Right ventricle myocardium inferior (tissue), 1 donor: ENCODE measurements at places on chromosomes 13 and 19.

DNA sequence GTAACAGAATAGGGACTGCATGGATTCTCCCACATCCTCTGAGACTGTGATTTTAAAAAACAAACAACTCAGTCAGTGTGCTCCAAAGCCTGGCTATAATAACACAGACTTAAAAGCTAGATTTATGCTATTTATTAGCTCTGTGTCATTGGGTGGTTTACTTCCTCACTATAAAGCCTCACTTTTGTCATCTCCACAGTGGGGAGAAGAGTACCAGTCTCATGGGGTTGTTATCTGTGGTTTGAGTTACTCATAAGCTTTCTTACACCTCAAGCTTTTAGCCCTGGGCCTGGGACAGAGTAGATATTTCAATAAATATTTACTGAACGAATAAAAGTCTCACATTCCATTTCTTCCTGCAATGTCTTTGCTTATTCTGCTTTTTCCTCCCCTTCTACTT lies 5.3 kb downstream of the RNASEH2B start:
- DNase-seq, result no peak

- no peak for DNase-seq
Measured at GRCh38 chr19:55015126-55015525, 22.9 kb downstream of the GP6 start.

GRCh38 chr13:30345426-30346100 lies 38.2 kb upstream of the KATNAL1 start:
- DNase-seq, result no peak

DNA sequence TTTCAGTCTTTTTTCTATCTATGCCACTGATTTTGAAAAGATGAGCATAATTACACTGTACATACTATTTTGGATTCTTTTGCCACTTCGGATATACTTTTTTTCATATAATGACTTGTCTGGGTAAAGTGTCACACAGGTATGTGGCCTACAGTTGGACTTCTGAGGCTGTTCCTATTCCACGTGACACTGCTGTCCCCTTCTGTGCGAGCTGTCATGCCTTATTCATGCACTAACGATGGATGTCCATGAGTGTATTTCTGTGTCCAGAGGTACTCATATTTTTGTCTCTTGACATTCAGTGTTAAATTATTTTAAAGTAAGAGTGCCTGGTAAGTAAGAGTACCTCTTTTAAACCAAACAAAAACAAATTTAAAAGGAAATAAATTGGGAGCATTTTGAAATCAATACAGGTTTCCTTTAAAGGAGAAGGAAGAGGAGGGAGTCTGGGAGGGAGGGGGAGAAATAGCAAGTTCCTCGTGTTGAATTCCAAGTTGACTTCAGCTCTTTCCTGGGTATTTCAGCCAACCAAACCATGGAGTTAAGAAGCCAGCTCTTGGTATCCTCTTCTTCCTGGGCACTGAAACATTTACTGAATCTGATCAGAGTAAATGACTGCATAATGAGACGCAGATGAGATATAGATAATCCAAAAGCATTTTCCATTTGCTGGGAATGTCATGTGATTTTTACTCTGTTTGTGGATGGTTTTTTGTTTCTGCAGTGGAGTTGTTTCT lies 61.3 kb downstream of the TNFRSF19 start:
- no peak for DNase-seq

DNA sequence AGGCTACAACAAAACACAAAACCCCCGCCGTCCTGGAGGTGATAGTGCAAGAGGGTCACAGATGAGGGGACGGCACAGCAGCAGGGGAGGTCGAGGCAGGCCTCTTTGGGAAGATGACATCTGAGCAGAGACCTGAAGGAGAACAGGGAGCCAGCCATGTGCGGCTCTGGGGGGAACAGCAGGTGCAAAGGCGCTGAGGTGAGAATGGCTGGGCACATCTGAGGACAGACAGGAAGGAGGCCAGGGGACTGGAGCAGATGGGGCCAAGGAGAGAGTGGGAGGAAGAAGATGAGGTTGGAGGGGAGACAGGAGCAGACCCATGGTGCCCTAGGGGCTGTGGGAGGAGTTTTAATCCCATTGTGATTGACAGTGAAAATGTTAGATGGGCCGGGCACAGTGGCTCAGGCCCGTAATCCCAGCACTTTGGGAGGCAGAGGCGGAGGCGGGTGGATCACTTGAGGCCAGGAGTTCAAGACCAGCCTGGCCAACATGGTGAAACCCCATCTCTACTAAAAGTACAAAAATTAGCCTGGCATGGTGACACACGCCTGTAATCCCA lies 1.8 kb upstream of the CKM start:
- peak; percentile 33 for DNase-seq

DNA sequence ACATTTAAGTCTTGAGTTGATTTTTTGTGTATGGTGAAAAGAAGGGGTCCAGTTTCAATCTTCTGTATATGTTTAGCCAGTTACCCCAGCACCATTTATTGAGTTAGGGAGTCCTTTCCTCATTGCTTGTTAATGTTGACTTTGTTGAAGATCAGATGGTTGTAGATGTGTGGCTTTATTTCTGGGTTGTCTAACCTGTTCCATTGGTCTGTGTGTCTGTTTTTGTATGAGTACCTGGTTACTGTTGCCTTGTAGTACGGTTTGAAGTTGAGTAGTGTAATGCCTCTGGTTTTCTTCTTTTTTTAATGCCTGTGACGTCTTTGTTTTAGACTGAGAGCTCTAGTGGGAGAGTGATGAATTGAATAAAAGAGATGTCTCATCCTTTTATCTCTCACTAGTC lies 83.2 kb downstream of the NBEA start:
- DNase-seq, result no peak

GRCh38 chr13:37995092-37995491 lies 125.5 kb upstream of the TRPC4 start:
- no peak for DNase-seq
